HTR-8/SVneo (cell line): ENCODE measurements at places on chromosomes 4 and X.

DNA sequence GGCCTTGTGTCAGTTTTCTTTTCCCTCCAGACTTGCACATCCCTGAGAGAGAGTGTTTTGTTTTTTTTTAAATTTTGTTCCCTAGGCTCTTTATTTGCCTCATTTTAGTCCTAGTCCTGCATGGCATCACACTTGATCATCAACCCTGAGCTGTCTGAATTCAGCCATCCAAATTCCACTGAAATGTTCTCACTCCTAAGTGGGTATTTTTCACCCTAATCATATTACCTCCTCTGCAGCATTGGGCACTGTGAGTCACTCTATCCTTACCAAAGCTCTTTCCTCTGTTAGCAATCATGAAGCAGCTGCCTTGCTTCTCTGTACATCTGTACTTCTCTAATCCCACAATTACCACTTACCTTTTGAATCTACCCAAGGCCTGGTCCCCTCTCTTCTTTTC, 356.6 kb upstream of the MAGEB2 start:
- DNase-seq, result peak; percentile 5

DNA sequence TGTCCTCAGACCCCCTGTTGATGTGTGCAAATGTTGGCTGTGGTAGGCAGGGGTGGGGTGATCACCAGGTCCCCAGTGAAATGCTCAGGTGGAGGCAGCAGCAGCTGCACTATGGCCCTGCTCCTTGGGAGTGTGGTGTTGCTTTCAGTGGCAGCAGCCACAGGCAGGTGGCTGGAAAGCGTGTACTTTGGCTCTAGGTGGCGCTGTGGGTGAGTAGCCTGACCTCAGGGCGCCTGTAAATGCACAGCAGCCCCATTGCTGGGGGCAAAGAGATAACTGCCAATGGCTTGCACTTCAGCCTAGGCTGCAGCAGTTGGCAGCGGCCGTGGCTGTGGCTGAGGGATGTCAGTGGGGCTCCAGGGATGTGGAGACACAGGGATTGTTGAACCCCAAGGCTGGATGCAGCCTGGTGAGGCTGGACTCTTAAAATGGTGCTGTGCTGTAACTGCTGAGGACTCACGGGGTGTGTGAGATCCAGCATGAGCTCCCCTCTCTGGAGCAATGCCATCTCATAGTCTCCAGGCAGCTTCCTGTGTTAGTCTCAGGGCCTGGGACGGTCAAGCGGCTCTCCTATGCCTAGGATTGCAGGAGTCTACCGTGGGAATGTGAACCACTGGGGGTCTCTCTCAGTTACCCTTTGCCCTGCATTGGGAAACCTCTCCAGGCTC, 421.7 kb upstream of the HTR2C start:
- no peak for DNase-seq

DNA sequence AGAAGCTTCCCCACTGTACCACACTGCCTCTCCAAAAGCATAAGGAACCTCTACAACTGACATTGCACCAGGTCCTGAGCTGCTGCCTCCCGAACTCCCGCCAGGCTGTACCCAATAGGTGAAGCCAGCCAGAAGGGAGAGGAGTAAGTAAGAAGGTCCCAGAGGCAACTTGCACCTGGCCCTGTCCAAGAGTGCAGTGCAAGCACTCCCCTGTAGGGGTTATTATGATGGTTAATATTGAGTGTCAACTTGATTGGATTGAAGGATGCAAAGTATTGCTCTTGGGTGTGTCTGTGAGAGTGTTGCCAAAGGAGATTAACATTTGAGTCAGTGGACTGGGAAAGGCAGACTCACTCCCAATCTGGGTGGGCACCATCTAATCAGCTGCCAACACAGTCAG, 879.3 kb upstream of the SLIT2 start:
- DNase-seq, result no peak

DNA sequence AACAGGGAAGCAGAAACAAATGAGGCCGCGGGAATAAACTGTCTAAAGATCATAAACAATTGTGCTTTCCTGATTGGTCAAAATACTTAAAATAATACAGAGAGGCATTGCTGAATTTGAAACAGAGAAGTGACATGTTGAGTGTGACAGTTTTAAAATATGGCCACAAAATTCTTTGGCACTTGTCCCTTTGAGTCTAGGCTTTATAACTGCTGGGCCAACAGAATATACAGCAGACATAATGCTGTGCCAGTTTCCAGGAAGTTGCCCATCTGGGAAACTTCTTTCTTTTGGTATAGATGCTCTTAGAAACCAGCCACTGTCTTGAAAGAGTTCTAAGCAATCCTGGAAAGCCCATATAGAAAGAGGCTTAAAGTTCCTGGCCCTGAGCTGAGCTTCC, 668.4 kb downstream of the CENPC start:
- no peak for DNase-seq

DNA sequence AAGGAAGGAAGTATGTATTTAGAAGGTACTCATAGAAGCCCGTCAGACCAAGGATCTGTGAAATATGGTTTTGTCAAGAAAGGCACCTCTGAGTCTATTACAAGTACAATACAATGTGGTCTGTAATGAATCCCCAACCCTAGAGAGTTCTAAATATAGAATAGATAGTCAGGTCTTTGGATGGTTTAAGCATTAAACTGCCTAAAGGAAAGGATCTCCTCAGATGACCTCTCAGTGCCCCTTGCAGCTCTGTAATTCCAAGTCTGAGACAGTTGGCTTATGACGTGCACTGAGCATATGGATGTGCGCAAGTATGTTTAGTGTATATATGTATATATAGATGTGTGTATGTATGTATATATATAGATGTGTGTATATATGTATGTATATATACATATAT, 62.0 kb downstream of the CCSER1 start:
- DNase-seq, result no peak

GRCh38 chr4:168604496-168605373, 107.9 kb downstream of the PALLD start:
- DNase-seq, result peak; percentile 69

DNA sequence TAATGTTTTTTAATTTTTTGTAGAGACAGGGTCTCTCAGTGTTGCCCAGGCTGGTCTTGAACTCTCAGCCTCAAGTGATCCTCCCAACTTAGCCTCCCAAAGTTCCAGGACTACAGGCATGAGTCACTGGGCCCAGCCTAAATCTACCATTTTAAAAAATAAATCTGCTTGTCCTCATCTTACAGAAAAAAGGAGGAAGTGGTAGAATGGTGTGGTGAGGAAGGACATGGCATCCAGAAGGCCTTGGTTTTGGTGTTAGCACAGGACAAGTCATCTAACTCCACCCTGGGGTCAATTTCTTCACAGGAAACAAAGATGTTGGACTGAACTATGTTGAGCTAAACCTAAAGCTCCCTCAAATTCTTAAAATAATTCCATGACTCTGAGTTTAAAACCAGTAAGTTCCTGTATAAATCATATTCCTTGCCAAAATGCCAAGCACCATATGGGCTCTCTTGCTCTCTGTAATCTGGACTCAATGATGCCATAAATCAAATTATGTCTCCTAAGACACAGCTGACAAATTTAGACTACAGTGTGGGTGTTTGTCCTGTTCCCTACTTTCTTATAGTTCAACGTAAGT, 253.9 kb upstream of the NOCT start:
- no peak for DNase-seq

DNA sequence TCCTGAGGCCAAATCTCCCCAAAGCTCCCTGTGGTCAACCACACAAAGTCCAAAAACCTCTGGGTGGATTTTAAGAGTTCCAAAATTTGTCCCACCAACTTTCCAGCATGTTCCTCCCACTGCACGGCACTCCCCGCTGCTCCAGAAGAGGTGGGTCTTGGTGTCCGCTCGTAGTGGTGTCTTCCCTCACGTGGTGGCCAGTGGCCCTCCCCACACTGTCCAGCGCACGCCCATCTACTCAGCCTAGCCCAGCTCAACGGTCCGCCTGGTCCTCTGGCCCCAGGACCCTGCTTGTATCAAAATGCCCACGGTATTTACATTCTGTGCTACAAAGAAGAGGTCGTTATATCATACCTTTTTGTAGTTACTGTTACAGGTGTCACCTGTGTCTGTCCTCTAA, 83.5 kb downstream of the NSUN7 start:
- DNase-seq, result no peak

GRCh38 chrX:52078131-52078530, 9.1 kb upstream of the MAGED4B start:
- DNase-seq, result no peak

DNA sequence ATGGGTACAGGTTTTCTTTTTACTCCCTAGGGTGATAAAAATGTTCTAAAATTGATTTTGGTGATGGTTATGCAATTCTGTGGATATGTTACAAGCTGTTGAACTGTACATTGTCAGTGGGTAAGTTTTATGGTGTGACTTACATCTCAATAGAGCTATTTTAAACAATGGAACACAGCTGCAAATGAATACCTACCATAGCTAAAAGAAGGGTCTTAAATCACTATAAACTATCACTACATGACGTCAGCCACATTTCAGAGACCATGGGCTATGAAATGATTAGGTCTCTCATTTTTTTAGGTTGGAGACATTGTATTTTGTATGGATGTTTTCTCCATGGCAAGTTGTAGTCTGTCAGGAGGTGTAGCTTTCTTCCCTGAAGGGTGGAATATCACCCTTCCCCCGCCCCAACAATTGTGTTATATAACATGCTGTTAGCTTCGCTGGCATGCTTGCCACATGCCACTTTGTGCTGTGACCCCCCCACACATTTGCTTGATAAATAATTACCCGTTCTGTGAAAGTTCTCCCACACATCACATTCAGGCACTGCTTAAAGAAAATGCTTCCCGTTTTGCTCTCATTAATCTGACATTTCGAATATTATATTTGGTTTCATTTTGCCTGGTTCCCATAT, 159.7 kb downstream of the ARHGAP10 start:
- no peak for DNase-seq

GRCh38 chr4:15343000-15343399, 84.8 kb upstream of the C1QTNF7 start:
- DNase-seq, result no peak

DNA sequence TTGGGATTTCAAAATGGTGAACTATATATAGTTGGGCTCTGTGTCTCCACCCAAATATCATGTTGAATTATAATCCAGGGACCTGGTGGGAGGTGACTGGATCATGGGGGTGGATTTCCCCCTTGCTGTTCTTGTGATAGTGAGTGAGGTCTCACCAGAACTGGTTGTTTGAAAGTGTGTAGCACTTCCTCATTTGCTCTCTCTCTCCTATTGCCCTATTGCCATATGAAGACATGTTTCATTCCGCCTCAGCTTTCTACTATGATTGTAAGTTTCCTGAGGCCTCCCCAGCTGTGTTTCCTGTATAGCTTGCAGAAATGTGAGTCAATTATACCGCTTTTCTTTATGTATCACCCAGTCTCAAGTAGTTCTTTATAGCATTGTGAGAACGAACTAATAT, 545.6 kb downstream of the TRAM1L1 start:
- DNase-seq, result no peak
